ENCODE measurements at places on chromosomes 13 and 19.

DNA sequence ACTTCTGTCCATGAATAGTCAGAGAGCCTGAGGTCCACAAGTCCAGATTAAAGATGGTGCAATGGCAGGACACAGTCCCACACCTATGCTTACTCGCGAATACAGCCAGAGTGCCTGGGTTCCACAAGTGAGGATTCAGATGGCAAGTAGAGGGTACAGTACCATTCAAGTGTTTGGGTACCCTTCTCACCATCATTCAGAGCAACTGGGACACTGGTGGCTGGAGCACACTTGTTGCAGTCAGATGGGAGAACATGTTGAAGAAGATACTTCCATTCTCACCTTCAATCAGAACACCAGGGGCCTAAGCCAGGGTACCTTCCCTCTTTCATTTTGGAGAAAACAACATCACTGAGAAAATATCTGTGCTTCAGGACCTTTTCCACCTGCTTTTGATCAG, 43.7 kb upstream of the ZNF599 start:
- DNase-seq, result no peak

DNA sequence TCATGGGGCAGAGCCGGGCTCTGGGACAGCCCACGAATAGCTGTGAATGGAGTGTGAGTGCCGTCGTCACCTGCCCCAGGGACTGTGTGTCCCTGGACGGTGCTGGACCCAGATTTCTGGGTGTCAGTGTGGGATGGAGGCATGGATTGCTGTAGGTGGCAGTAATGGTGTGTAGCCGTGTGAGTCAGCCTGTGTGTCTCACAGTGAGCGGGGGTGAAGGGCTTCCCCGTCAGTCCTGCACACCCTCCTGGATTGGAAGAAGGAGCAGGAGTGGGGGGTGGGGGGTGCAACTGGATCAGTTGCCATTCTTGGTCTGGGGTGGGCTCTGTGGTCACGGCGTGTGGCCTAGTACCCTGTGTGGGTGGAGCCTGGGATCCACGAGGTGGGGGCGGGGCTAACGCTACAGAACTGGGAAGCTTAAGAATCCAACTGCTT, 6.5 kb upstream of the LTBP4 start:
- DNase-seq, result no peak

- no peak for DNase-seq
Measured at GRCh38 chr19:32171719-32172151, 173.7 kb upstream of the ZNF507 start.

GRCh38 chr13:111981446-111982165, 85.3 kb upstream of the SOX1 start:
- no peak for DNase-seq

DNA sequence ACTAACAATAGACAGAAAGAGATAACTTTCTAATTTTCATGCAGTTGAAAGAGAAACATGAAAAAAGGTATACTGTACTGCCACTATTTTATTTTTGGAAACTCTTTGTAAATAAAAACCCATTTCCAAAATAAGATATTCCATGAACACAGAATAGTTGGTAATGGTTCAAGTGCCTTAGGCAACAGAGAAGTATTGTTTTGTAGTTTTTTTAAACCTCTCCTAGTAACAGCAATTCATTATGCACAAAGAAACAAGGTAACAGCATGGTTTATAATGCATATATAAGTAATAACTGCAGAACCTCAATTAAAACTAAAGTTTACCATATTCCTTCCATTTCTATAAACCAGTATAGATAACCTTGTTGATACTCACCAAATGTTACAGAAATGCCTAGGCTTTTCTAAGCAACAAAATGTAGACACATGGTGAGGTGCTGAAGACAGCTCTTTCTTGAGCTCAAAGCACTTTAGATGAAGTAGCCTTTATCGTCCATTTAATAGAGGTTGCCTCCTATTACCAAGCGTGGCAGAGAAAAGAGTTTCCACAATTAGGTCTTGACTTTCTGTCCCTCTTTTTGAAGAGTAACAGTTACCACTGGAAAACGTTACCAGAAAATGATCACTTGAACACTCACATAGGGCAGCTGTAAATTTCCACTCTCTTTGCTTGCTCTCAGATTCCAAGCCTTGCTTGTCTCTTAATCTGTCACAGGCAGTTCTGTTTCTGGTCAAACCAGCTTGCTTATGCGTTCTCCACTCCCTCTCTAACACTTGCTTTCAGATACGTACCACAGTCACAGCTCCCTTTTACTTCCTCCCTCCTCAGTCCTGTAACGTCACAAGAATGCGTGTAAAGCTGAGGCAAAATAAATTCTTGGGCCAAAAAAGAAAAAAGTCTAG, 42.9 kb downstream of the CAB39L start:
- peak; percentile 45 for DNase-seq

DNA sequence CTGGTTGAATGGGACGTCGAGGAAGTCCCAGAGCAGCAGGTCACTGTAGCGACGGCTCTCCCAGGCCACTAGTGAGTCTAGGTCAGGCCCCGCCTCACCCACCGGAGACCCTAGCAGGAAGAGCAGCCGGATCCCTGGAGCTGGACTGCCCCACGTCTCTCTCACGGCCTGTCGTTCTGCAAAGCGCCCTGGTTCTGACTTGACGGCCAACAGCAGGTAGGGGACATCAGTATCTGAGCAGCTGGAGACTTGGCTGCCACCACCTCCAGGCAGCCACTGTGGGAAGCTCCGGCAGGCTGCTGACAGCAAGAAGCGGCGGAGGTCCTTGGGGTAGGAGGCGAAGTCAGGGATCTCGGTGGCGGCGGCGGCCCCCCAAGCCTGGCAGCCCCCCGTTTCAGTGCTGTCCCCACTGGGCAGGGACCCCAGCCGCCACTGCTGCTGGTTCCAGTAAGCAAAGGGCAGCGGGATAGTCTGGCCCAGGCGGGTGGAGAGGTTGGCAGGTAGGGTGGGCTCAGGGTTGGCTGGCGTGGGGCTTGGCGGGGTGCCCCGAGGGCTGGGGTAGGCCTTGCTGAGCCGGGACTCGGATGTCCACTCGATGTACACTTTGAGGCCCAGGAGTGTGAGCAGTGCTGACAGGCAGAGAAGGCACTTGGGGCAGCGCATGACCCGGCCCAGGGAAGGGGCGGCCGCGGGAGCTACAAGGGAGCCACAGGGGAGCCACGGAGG, 895 bp downstream of the B3GNT8 start:
- no peak for DNase-seq

DNA sequence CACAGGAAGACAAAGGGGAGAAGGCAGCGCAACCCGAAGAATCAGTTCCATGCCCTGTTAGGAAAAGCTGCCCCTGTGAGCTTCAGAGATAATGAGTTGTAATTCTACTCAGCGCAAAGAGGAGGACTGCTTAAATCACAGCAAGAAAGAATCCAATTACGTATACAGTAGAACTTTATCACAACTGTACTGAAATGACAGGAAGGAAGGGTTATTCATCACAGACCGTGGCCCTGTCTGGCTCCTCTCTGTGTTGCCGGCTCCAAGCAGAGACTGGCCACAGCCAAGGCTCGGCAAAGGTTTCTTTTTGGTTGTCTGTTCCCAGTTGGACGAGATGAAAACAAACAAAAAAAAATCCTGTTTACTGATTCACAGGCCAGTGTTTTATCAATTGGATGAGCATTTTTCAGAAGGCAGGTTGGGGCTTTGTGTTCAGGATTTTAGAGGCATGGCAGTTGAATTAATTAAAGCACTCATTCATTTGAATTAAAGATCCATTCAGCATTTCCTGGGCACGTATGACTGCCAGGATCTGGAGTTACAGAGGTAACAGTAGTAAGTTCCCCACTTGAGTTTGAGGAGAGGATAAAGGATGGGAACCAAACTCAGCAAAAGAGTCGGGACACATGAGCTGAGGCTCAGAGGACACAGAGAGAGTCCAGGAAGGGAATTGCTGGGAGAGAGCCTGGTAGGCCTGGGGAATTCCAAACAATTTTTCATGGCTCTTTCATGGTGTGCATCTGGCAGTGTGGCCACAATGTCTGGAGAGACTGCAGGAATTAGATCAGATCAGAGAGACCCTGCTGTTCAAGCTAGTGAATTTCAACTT, 341.0 kb downstream of the DNAJC15 start:
- no peak for DNase-seq

DNA sequence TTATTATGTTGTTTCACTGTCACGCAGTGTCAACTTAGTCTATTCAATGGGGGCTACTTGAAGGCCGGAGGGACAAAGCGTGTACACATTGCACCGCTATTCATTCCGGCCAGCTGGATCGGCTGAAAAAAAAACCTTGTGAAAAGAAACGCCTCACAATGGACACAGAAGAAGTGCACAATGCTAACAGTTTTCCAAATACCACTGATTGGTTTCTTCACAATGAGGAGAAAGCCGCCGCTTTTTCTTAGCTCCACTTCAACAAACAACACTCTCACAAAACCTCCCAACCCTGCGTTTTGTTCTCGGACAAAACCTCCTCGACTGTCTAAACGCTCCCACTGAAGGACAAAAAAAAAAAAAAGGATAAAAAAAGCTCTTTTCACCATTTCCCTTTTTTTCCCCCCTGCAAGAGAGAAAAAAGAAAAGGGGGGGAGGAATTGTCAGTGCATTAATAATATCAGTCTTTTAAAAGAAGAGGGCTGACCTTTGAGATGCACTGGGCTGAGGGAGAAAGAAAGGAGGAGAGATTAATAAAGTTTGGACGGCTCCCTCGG, 5.4 kb downstream of the SOX21 start:
- no peak for DNase-seq

DNA sequence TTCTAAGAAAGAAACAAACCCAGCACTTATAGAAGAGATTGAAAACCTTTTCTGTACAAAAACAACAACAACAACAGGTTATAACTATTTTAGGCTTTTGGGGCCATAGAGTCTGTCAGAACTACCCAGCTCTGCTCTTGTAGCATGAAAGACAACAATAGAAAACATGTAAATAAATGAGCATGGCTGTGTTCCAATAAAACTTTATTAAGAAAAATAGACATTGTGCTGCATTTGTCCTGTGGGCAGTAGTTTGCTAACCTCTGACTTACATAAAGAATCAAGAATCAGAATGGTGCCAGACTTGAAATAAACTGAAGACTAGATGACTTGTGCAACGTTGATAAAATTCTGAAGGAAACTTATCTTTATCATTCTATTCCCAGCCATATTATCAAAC, 617.5 kb downstream of the DIAPH3 start:
- DNase-seq, result no peak

GRCh38 chr19:51600940-51601580, 29.1 kb downstream of the SIGLEC5 start:
- no peak for DNase-seq

GRCh38 chr13:35470671-35471661, 5.5 kb downstream of the MAB21L1 start:
- peak; percentile 17 for DNase-seq

- DNase-seq, result no peak
Measured at GRCh38 chr13:113975416-113975815, 1.5 kb upstream of the C13orf46 start.

- peak; percentile 61 for DNase-seq
Measured at GRCh38 chr19:9306443-9306842, 3.2 kb downstream of the ZNF699 start.

GRCh38 chr13:23856008-23856750, 33.0 kb downstream of the MIPEP start:
- DNase-seq, result no peak

- no peak for DNase-seq
Measured at GRCh38 chr19:43584484-43584883, 8.9 kb downstream of the PINLYP start.

DNA sequence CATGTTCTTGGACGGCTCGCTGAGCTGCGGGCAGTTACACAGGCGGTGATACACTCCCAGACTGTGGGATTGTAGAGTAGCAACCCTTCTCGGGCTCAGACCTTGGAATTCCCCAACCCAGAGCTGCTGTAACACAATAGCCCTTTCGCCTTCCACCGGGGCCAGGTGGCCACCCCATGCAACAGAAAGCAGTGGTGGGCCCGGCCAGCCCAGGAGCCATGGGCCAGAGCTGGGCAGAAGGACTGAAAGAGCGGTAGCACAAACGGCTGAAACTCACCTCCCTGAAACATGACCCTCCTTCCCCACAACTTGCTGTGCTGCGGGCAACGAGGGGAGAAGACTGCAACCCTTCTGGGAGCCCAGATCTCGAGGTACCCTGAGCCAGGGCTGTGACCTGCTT, 429.0 kb downstream of the SLITRK1 start:
- DNase-seq, result no peak

GRCh38 chr19:35398570-35398969, 27.7 kb downstream of the GPR42 start:
- no peak for DNase-seq

- peak; percentile 62 for DNase-seq
Measured at GRCh38 chr13:50124536-50125303, 109.5 kb downstream of the KCNRG start.

- DNase-seq, result no peak
Measured at GRCh38 chr19:55000761-55001160, 34.6 kb downstream of the NLRP2 start.

DNA sequence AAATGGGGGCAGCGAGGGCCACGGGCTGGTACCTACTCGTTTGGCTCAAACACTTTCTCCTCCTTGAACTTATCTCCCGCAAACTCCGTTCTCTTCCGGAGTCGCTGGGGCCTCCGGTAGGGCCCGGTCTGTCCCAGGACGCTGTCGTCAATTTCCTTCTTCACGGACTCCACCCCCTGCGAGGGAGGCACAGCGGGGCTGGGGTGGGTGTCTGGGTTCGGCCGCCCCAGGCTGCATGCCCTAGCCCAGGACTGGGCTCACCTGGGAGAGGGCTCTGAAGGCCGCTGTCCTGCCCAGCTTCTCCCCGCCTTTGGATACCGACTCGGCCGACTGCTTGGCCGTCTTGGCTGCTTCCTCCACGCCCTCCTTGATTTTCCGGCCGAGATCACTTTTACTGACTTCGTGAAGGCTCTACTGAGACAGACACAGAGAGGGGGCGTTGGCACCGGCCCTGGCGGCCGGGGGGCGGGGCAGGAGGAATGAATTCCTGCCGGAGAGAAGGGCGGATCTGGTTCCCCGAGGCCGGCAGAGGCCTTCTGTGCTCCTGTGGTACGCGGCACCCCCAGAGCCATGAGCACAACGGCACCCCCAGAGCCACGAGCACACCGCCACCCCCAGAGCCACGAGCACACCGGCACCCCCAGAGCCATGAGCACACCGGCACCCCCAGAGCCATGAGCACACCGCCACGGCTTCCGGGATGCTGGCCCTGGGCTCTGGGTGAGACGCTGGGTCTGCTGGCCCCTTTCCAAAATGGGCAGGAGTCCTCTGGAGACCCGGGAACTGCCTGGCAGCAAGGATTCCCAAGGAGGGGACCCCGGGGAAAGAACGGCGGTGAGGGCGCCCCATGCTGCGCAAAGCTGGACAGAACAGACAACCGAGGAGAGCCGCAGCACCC, 8.1 kb upstream of the CTXN1 start:
- DNase-seq, result no peak

DNA sequence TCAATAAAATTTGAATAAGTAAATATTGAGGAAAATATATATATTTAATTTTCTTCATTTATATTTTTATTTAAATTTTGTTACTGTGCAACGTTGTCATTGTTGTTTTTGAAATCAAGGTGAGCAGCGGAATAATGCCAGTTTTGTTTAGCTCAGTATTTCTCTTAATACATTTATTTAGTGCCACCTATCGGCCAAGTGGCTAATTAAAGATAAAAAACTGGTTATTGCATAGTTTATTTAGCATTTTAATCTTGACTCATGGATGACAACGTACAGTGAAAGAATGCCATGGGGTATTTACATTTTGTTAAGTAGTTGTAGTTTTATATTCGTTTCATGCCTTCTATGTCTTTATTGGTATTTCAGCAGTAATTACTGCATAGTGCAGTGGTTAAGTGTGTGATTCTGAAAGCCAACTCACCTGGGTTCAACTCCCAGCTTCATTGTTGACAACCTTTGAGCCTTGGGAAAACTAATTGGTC, 265.9 kb downstream of the MYO16 start:
- no peak for DNase-seq

- DNase-seq, result no peak
Measured at GRCh38 chr13:21813110-21813509, 142.2 kb downstream of the FGF9 start.

Measured in PC-9 (cell line).